Calu3 (cell line): ENCODE measurements at places on chromosomes 3 and 15.

- no peak for DNase-seq
Observed at GRCh38 chr3:127405010-127405598, 117.3 kb upstream of the PRR20G start.

GRCh38 chr3:172839679-172840078 is 89.2 kb downstream of the ECT2 start:
- no peak for DNase-seq

DNA sequence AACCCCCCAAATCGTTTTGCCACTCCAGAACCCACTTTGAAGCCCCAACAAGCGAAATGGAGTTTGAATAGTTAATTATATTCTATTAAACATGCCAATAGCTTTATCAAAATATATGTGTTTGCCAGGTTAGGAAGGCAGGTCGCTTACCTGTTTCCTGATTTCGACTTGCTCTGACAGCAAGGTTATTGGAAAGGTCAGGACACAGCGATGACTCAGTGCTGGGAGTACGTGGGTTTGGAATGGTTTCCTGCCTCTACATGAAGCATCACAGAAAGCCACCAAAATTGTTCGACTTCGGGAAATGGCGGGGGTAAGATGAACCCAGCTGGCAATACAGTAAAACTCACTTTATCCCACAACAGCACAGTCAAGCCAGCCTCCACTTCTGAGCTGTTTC is 135.6 kb upstream of the ABI3BP start:
- DNase-seq: peak; percentile 44

- no peak for DNase-seq
Observed at GRCh38 chr3:115071601-115072000, 75.5 kb downstream of the ZBTB20 start.

DNA sequence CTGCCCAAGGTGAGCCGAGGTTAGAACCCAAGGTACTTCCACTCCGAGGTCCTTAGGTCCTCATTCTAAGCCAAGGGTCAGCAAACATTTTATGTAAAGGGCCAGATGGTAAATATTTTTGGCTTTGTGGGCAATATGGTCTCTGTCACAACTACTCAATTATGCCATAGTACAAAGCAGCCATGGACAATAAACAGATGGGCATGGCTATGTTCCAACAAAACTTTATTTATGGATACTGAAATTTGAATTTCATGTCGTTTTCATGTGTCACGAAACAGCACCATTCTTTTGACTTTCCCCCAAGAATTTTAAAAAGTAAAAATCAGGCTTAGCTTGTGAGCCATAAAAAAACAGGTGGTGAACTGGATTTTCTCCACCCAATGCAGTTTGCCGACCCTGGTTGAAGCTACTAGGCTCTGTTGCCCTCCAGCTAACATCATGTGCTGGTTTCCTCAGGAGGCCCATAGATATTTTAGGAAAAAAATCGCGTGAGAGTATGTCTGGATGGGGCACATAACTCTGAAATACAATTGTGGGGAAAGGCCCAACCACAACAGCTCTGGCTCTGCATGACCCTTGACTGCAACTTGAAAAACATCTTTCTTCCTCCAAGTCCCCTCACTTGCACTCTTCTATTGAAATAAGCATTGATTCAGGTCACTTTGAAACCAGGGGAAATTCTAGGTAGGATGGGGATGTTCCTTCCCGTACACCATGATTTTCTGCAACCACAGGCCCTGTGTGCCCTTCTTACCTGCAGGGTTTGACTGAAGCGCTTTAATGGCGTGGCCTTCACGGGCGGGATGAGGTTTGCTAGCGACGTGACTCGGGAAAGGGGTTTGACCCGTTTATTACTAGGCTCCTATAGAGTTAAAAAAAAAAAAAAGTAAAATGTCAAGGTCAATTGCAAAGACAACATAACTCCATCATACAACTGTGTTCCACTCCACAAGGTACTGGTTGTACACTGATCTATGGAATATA is 28.5 kb downstream of the ARHGEF3 start:
- DNase-seq: no peak

GRCh38 chr3:6929918-6930317 is 69.0 kb downstream of the GRM7 start:
- DNase-seq: no peak

GRCh38 chr3:146159616-146160320 is 1.2 kb downstream of the PLOD2 start:
- no peak for DNase-seq
